NCI-H1436 (cell line): ENCODE measurements at places on chromosomes 12 and 14.

GRCh38 chr12:116610971-116611541 lies 51.9 kb downstream of the MAP1LC3B2 start:
- no peak for DNase-seq

DNA sequence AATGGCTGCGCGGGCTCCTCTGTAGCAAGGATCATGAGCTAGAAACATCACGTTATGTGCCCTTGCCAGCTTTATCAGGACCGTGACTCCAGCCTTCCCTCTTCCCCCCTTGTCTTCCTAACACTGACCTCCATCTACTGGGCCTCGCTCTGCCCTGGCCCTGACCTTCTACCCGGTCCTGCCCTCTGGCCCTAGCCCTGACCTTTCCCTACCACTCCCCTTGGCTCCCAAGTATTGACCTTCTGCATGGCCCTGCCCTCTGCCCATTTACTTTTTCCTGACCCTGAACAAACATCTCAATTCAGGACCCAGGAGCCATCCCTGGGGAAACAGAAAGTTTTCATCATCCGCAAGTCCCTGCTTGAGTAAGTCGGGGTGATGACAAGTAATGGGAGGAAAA lies 2.0 kb downstream of the SOAT2 start:
- no peak for DNase-seq

- no peak for DNase-seq
These were observed 1.8 kb upstream of the NUDT4 start for GRCh38 chr12:93375906-93376305.

GRCh38 chr12:40331886-40332285 lies 107.1 kb downstream of the LRRK2 start:
- DNase-seq, result no peak
